Urothelium cell line (cell line): ENCODE measurements at places on chromosomes 2 and 18.
A peak's percentile ranks its signal among the peaks of the same experiment; 100 is the strongest.

DNA sequence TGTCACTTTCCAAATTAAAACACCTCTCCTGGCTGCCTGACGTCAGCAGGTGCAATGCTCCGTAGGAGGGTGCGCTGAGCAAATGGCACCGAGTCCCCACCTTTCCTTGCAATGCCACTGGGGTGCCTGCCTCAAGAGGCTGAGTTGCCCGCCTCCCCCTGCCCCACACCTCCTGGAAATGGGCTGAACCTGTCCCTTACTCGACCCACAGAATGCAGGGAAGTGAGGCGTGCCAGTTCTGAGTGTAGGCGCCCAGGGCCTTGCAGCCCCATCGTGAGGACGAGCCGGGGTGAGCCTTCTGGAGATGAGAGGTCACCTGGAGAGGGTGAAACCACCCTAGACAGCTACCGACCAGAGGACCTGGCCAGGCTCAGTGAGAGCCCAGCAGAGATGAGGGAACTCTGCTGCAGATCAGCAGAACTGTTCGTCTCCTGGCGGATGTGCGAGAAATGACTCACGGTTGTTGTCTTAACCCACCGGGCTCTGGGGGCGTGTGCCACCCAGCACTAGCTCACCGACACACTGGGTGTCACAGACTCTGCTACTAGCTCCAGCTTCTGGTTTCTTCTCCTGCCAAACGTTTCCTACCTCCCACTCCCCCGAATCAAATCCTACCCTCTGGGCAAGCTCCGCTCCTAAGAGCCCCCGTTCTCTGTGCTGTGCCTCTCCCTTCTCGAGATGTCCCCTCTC, 168.7 kb upstream of the HDAC4 start:
- DNase-seq, result peak; percentile 70

DNA sequence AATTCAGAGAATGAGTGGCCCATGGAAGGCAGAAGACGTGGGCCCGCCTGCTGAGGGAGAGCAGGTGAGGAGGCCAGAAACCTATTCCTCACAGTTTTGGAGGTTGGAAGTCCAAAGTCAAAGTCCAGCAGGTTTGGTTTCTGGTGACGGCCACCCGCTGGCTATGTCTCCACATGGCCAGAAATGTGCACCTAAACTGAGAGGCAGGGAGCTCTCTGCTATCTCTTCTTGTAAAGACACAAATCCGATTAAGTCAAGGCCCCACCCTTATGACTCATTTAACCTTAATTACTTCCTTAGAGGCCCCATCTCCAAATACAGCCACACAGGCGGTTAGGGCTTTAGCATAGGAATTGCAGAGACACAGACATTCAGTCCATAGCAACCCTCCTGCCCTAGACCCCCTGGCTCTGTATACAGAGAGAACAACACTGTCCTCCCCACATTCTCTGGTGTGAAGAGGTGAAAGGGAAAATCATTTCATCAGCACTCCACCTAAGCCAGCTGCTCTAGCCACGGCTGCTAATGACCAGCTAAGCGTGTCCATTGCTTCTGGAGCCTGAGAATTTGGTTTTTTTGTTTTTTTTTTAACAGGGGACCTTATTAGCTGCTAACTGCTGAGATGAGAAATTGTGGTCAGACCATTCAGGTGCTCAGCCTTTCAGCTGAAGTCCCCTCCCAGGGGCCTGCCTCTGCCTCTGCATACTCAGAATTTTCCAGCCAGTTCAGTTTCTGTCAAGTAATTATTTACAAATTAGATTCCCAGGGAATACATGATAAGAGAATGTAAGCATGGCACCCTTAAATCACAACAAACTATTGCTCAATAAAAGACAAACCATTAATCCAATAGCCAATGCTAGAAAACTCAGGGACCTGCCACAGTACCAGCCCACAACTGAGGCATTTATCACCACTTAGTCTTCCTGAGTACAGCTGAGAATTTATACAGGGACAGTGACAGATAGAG, 368.7 kb upstream of the ID2 start:
- DNase-seq, result no peak

DNA sequence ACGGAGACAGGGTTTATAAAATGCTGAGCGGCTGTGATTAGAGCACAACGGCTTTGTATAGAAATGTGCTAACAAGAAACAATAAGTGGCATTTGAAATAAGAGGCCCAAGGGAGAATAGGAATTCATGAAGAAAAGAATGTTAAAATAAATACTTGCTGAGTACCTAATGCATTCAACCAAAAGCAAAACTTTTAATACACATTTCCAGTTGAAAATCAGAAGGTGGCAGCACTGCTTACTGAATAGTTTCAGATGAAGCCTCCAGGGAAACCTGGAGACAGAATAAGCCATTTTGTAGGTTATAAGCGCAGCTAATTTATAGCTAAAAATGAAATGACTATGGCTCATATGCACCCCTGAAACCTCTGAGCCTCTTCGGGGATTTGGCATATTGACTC, 286.6 kb downstream of the DPP10 start:
- DNase-seq, result no peak

DNA sequence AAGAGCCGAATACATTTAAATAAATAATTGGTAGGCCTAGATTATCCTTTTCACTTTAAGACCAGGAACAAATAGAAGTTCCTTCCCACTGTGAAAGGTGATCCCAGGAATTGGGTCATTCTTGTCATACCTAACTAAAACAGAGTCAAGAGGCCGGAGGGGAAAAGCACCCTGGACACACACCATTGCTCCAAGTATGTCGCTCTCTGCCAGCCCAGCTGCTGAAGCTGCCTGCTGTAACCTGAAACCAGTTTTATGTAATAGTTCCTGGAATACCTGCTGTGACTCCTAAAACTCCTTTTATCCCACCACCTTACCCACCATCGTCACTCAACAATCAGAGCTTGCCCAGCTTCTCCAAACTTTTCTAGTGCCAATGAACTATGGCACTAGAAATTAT, 217.1 kb downstream of the PTPRM start:
- no peak for DNase-seq

DNA sequence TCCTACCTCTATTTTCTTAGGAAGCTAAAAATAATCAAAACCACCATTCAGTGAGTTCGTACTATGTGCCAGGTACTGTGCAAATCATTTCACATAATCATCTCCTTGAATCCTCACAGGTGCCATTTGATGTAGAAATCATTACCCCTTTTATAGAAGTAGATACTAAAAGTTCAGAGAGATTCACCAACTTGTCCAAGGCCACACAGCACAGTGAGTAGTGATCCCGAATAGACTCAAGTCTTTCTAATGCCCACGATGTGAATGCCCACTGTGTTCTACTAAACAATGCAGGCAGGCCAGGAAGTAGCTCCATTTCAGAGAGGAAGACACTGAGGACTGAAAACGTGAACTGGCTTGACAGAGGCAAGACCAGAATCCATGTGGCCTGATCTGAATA, 68.8 kb downstream of the ANTXR1 start:
- no peak for DNase-seq

GRCh38 chr2:220847006-220847405, 725.1 kb downstream of the EPHA4 start:
- DNase-seq, result no peak

GRCh38 chr2:172826522-172826921, 90.9 kb downstream of the RAPGEF4 start:
- DNase-seq, result no peak

- peak; percentile 69 for DNase-seq
These were observed 24.4 kb downstream of the ZNF892 start for GRCh38 chr2:95231723-95232122.

- DNase-seq, result no peak
These were observed 41.6 kb upstream of the NRP2 start for GRCh38 chr2:205640716-205641115.

DNA sequence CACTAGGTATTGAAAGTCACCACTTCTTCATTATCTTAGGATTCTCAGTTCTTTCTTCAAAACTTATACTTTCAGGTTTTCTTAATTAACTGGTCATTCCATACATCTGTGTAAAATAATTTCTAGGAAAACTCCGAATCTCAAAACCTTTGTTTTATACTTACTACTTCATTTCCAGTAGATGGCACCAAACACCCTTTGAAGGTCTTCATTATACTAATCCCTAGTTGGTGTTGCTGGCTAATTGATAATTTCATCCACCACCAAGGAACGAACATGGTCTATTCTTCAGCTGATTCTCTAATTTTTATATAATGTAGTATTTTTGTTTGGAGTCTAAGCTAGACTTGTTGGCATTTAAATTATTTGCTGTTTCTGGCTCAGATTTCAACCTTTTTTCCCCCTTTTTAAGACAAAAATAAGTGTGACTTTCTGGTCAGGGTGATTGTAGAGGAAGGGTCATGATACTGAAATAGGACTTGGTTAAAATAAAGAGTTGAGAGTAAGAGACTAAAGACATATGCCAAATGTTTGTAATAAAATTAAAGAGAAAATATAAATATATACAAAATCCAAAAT, 2.8 kb upstream of the MXD1 start:
- peak; percentile 32 for DNase-seq

- peak; percentile 27 for DNase-seq
These were observed 304.8 kb downstream of the CDCA7 start for GRCh38 chr2:173659509-173659908.

GRCh38 chr18:37566479-37567060, 972 bp upstream of the CELF4 start:
- no peak for DNase-seq

- peak; percentile 58 for DNase-seq
These were observed at the start of gene SCN7A for GRCh38 chr2:166494140-166494624. Gene SCN7A (minus strand): TSS chr2:166494249. CDS start chr2:166477696, 16,553 bp downstream.

- peak; percentile 92 for DNase-seq
These were observed 153.7 kb upstream of the SERTAD2 start for GRCh38 chr2:64807417-64807816.

DNA sequence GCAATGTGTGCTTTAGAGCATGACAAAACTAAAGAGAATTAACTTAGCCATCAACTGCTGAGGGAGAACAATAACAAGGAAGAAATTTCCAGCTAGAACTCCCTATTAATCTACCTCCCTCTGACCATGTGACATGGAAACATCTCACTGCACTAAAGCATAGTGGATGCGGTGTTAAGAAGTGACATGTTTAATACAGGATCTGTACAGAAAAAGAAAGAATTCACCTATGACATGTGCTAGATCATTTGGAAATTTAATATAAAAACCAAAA, 202.3 kb upstream of the KLHL14 start:
- no peak for DNase-seq

GRCh38 chr2:3876221-3876620, 172.8 kb downstream of the DCDC2C start:
- no peak for DNase-seq

DNA sequence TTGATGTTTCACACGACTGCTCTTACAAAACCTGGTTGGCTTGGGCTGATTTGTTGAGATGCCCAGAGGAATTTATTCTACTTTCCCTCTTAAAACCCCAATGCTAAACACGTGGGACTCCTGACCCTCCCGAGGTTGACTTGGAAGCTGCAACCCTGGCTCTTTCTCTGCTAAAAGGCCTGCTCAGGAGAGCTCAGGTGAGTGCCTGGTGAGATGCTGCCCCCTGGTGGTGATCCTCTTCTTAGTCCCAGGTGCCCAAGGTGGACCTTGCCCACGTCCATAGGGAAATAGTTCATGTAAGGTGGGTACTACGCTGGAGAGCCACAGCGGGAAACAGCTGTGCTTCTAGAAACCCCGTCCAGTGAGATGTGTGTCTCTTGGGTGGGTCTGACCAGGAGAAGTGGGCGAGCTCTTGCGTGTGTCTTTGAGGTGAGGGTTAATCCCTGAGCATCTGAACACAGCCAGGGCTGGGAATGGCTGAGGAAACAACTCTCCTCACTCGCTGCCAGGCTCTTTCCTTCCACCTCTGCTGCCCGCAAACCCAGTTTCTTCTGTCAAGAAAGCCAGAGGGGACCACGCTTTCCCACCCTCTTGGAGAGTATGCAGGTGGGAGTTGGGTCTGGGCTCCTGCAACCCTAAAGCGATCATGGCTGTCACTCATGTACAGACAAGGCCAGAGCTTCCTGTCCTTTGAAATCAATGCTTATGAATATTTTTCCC, 25.5 kb upstream of the PXDN start:
- DNase-seq, result peak; percentile 74

GRCh38 chr18:58520969-58521368, 107.9 kb downstream of the ALPK2 start:
- DNase-seq, result no peak

DNA sequence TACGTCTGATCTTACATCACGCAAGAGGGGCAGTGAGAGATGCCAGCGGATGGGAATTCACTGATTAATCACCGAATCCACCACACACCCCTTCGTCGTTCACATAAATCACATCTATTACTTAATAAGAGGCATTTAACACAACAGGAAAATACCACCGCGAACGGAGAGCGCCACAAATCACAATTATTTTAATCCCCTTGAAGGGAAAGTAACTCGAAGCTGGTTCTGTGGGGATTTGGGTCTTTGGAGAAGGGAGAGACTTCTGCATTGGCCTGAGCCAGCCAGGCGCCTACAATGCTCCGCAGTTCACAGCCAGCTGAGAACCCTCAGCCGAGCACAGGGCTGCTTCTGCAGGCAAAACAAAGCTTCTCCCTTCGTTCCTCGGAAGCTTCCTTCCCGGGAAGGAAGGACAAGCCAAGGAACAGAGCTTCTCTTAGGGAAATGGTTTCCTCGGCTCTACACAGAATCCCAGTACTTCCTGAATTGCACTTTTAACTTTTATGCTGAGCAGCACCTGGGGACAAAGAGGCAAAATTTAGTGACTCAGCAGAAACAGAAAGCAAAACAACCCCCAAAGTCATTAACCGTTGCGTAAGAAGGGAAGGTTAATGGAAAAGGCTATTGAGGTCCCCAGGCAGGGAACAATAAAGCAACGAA, at the start of gene LRP1B:
LRP1B (minus strand) TSS at position 7 of the 660 bp plus-strand sequence. CDS start 287 bp downstream, outside the sequence.
- peak; percentile 11 for DNase-seq

DNA sequence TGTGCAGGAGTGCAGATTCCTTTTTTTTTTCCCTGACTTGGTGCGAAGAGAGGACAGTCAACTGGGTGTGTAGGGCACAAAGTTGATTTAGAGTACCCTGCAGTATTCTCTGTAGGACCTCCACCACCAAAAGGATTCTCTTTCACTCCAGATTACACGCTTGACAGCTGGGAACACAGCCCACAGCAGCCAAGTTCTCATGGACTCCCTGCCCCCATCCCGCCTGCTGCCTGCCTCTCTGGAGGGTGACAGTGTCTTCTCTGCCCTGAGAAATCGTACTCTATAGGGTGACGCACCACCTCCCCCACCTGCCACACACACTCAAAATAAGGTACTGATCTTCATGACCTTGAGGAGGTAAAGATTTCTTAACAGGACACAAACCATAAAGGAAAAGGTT, 26.6 kb upstream of the IHH start:
- no peak for DNase-seq

GRCh38 chr18:73150199-73150598, 282.4 kb upstream of the NETO1 start:
- DNase-seq, result no peak

- no peak for DNase-seq
These were observed 2.3 kb upstream of the OST4 start for GRCh38 chr2:27073782-27074181.

- DNase-seq, result no peak
These were observed 93.6 kb downstream of the FTCDNL1 start for GRCh38 chr2:199757233-199757870.

GRCh38 chr2:220452561-220452960, 825.1 kb downstream of the SLC4A3 start:
- no peak for DNase-seq

- DNase-seq, result no peak
These were observed 1.7 kb downstream of the ECEL1 start for GRCh38 chr2:232485757-232486557.

GRCh38 chr2:179793238-179793637, 68.2 kb downstream of the ZNF385B start:
- DNase-seq, result no peak

- DNase-seq, result no peak
These were observed 318.2 kb downstream of the RND3 start for GRCh38 chr2:150169237-150169629.

- DNase-seq, result peak; percentile 44
These were observed 109.1 kb upstream of the CRIM1 start for GRCh38 chr2:36246320-36246990.

- DNase-seq, result no peak
These were observed 294.9 kb downstream of the DYSF start for GRCh38 chr2:71748227-71748626.
